ENCODE measurements at places on chromosomes 1 and 21. TPM values are rescaled to one million over a fixed set of nuclear protein-coding genes. Genes with fewer than 3 reads are reported as not detected.
A peak's percentile ranks its signal among the peaks of the same experiment; 100 is the strongest.

The CNTN2 gene
- 2.8 TPM for total RNA-seq

The DNASE2B gene
- total RNA-seq, result not detected

The ENO1 gene
- total RNA-seq, result 430 TPM

The ZNF695 gene
- 5.8 TPM for total RNA-seq

The TIAM1 gene
- 4.0 TPM for total RNA-seq

The SEMA4A gene
- total RNA-seq, result 1.8 TPM

The TCHH gene
- total RNA-seq, result 0.13 TPM

The CD1B gene
- not detected for total RNA-seq

The TDRD10 gene
- not detected for total RNA-seq

The ETV3L gene
- not detected for total RNA-seq

The CLEC20A gene
- total RNA-seq, result not detected

The GPR25 gene
- not detected for total RNA-seq

DNA sequence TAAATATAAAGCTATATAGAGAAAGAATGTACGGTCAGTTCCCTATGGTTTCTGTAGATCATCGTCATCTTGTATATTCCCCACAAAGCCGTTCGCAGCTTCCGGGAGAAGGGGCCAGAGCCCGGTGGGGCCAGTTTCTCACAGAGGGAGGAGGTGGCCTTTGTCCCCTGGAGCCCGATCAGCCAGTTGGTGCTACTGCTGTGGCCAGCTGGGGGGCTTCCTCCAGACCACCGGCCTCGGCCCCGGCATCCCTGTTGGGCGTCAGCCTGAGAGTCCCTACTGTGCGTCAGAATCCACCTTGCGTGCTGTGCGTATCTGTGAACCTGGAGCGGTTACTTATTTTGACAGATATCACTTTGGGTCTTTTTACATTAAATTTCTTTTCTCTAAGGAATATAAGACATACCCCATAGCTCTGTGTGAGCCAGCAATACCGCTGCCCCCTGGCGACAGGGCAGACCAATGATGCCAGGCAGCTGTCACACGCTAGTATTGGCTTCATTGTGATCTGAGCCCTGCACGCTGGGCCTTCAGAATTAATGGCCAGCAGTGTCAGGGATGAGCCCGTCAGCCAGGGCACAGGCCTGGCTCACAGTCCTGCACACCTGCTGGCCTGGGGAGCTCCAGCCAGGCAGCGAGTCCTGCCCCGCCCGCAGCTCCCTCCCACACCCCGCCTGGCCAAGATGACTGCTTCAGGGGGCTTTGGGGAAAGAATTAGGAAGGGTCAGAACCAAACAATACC is 145.9 kb downstream of the PGBD5 start:
- DNase-seq, result no peak

DNA sequence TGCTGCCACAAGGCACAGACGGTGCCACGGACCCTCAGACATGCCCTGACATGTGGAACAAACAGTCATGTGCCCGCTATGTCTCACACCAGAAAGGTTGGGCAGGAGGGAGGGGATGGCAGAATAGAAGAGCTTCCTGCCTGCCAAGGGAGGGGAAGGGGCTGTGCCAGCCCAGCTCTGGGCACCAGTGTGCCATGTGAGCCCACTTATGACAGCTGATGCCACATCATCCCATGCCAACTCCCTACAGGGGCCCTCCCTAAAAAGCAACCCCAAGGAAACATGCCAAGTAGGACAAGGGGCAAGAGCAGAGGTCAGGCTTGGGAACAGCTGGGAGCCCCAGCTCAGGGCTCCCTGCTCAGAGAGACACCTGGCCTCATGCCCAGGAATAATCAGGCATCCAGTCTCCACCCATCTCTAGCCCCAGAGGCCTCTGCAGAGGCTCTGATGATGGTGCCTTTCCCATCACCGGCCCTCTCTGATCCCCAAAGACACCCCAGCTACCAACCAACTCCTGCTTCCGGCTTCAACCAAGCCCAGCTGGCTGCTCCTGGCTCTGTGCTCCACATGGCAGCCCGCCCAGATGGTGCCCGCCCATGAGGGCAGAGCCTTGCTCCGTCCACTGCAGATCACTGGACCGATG is 10.3 kb downstream of the ADGRB2 start:
- DNase-seq, result peak; percentile 90

- no peak for DNase-seq
Measured at GRCh38 chr1:224333309-224333926, 3.4 kb upstream of the NVL start.

DNA sequence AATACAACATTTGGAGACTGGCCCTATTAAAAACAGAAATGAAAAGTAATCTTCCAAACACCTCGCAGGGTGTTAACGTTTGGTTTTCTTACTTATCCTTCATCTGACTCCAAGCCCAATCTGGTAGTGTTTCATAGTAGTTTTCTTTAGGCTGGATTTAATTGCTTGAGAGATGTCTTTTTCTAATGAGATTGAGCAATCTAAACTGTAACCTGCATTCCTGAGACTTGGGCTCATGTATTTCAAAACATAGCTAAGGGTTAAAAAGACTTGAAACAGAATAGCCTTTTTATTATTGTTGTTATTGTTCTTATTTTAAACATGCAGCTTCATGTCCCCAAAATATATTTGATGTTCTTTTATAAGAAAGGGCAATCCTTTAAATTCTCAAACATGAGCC is 278.9 kb downstream of the TGFB2 start:
- no peak for DNase-seq

DNA sequence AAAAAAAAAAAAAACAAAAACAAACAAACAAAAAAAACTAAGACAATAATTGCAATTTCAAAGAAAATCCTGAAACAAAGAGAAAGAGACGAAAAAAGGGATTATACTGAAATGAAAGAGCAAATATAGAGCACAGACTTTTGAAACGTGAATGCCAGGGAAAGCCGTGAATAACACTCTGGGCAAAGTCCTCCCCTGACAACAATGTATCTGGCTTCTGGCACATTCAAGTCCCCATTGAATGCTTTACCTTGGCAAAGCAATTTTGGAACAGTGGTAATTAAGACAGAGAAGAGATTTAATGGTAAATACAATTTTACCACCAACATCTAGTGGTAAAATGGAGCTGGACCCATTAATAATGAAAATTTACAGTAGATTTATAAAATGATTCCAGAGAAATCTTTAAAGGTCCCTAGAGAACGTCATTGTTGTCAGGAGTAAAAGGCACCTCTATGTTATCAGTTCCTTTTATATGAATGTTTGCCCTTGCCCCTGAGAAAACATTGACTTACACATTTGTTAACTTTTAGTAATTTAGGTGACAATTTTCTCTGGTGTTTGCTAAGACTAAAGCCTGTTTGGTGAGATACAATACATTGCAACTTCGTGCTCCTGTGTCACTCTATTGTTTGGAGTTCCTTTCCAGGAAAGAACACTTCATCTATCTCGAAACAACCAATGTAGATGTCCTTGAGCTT is 89.7 kb downstream of the GREM2 start:
- DNase-seq, result no peak

DNA sequence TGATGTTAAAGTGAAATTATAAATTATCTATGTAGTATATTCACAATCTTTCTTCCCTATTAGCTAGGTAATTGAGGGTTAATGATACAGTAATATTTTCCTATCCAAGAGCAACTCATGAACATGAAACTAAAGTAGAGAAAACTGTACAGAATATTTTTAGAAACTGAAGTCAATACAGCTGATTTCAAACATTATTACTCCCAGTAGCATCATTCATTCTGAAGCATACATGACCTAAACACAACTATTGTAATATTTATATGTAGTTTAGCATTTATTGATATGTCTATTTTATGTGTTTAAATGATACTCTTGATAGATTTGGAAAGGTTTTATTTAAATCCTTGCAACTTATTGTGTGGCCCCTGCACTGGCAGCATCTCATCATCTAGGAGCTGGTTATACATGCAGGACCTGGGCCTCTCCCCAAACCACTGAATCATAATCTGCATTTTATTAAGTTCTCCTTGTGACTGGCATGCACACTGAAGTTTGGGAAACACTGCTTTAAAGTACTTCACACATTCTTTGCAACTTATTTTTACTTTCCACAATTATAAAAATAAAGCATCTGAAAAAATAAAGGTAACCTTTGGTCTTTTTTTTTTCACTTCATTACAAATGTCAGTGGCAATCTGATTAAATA is 199.9 kb downstream of the LRRC40 start:
- no peak for DNase-seq

DNA sequence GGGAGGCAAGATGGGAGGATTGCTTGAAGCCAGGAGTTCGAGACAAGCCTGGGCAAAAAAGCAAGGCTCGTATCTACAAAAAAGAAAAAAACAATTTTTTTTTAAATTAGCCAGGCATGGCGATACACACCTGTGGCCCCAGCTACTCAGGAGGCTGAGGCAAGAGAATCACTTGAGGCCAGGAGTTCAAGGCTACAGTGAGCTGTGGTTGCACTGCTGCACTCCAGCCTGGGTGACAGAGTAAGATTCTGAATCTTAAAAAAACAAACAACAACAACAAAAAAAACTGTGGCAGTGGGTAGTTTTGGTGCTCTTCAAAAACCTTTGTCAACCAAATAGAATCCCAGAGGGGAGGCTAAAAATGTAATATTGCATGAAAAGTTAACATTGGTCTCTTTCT is 734 bp downstream of the PTPN22 start:
- DNase-seq, result no peak

GRCh38 chr1:18798946-18799345 is 60.5 kb downstream of the TAS1R2 start:
- DNase-seq, result peak; percentile 32

- no peak for DNase-seq
Measured at GRCh38 chr1:175206687-175207086, 14.1 kb upstream of the KIAA0040 start.

- DNase-seq, result no peak
Measured at GRCh38 chr1:8409106-8409505, 91.2 kb downstream of the SLC45A1 start.

- DNase-seq, result no peak
Measured at GRCh38 chr1:111758373-111758772, 2.7 kb downstream of the DDX20 start.

- DNase-seq, result no peak
Measured at GRCh38 chr1:96520579-96520947, 201.0 kb upstream of the PTBP2 start.

DNA sequence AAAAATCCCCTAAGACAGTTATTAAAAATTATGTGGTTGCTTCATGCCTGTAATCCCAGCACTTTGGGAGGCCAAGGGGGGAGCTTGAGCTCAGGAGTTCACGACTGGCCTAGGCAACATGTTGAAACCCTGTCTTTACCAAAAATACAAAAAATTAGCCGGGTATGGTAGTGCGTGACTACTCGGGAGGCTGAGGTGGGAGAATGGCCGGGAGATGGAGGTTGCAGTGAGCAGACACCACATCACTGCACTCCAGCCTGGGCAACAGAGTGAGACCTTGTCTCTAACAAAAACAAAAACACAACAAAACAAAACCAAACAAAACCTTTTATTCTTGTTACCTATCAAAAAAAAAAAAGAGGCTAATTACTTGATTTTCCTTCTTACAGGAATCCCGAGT is 2.1 kb downstream of the ELK4 start:
- DNase-seq, result no peak

GRCh38 chr1:33219886-33220661 is 36.2 kb upstream of the ZNF362 start:
- DNase-seq, result no peak

GRCh38 chr1:9960706-9961562 is 17.7 kb downstream of the NMNAT1 start:
- no peak for DNase-seq

DNA sequence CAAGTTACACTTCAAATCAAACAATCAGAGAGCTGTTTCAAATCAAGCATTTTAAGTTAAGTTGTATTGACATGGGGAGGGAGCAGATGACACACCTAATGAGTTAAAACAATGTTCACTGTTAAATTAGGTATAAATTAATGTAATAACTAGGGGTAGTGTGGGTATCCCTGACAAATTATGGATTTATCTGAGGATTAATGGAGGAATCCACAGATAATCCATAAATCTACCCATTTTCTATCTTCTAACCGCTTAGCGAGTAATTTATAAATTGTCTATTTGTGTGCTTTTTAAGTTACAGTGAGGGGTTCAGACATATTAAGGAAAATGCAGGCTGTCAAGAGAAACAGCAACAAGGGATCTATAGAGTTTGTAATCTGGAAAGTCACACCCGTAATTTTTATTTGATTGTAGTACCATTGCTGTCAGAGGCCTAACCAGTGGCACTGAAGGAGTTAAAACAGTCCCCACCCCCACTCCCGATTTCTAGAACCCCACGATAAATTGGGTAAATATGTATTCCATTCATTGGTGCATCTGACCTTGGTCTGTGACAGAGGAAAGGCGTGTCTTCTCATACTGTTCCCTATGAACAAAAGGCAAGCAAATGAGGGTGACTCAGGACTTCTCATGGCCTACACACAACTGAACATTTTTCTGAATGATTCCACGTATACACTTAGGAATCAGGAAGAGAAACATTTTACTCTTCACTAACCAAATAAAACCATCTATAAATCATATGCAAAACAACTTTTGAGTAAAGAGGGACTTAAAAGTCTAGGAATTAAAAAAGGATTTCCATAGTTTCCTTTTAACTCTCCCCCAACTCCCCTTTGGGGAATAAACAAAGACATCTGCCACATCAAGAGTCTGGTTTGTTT is 7.4 kb downstream of the IRF2BP2 start:
- peak; percentile 69 for DNase-seq

- peak; percentile 32 for DNase-seq
Measured at GRCh38 chr1:53376041-53376461, 48.2 kb upstream of the LRP8 start.

DNA sequence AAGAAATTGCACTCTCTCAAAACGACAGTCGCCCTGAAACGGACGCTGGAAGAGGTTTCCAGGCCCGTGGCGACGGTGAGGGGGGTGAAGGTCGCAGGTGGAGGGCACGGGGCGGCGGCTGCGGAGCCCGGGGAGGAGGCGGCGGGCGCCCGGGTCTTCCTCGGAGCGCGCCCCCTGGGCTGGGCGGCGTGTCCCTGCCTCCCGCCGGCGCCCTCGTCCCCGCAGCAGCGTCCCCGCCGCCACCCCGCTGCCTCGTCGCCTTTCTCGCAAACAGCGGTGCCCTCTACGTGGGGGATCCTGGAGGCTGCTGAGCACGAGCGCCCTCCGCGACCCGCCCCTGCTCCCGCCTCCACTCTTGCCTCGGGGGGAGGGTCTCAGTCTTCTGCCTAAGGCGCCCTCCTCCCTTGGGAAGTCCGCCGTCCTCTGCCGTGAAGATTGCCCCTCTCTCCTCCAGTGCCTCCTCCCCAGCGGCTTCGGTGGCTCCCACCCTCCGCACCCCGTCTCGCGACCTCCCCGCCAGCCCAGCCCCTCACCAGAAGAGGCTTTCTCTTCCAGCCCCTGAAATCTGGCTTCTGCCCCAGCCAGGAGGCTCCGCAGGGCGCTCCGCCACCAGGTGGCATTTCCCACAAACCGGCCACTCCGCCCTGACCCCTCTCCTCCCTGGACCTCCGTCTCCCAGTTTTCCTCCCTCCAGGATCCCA is 227.4 kb downstream of the SDCCAG8 start:
- DNase-seq, result no peak

GRCh38 chr1:59004755-59005154 is 220.9 kb upstream of the JUN start:
- no peak for DNase-seq

GRCh38 chr1:5570931-5571330 is 421.3 kb downstream of the NPHP4 start:
- no peak for DNase-seq

Data from Peyer's patch (tissue), 4 donors.